ENCODE measurements at places on chromosomes 3 and 15.
A peak's percentile ranks its signal among the peaks of the same experiment; 100 is the strongest.

GRCh38 chr3:178849199-178849910 lies 222.3 kb downstream of the ZMAT3 start:
- DNase-seq, result no peak

DNA sequence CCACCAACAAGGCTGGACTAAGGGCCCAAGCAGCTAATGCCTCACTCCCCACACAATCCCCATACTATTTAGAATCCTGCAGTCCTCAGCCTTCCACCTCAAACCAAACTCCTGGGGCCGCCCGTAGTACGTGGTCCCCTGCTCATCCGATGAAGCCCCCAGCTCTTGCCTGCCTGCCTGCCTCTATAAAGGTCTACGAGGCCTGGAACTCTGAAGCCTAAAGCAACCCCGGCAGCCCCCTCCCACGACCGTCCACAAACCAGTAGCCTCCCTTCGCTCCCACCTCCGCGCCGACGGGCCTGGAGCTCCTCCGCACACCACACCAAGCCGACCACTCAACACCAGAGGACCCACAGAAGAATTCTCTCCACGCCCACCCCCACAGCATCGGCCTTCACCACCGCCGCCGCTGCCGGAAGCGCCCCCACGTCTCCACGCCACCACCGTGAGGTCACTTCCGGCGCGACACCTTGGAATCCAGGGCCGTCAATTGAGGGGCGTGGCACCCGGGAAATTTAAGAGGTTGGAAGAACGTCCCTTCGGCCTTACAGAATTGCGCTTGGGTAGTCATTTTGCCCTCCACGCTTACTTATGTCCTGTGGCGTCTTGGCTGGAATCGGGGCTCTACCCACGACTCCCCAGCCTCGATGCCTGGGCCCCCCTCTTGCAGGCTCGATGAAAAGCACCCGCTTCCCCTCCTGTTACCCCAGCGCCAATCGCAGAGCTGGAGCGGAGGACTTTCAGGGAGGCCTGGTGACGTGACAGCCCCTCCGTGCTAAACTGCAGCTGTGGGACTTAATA lies at the start of gene EDC3:
Gene EDC3 (minus strand): TSS at position 428 of the 801 bp plus-strand sequence. CDS start 20,900 bp downstream, outside the sequence.
- DNase-seq, result peak; percentile 48

GRCh38 chr3:127226946-127227842 lies 34.3 kb downstream of the PRR23E start:
- no peak for DNase-seq

DNA sequence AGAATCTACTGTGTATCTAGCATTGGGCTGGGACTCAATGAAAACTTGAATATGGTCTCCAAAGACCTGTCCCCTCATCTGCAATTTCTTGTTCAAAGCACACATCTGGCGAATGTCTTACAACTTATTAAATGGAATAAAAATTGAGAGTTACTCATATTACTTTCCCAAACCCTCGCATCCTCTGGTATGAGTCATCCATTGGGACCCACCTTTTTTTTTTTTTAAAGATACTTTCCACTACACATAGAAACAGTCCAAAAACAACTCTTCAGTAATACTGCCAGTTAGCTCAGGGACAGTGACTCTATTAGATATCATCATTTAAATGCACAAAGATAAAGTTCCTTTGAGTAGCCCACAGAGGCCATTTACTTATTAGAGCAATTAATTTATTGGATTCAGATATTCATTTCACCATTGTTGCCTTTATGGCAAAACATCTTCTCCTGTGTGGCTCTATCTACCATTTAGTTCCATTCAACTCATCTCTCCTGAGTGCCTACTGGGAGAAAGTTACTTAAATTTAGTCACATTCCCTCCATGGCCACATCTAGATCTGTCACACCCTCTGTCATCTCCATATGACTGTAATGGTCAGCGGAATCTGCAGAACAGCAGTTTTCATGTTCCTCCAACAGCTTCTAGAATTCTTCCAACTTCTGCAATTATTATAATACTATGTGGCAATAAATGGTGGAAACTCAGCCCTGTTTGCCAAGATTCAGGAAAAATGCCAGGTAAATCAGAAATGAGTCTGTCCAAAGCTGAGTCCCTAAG lies 77.9 kb upstream of the ARHGEF3 start:
- DNase-seq, result peak; percentile 55

GRCh38 chr3:15819043-15819442 lies 21.3 kb upstream of the ANKRD28 start:
- no peak for DNase-seq

GRCh38 chr15:87481126-87481525 lies 775.4 kb downstream of the NTRK3 start:
- DNase-seq, result no peak

GRCh38 chr3:106130384-106131198 lies 261.8 kb upstream of the CBLB start:
- no peak for DNase-seq

DNA sequence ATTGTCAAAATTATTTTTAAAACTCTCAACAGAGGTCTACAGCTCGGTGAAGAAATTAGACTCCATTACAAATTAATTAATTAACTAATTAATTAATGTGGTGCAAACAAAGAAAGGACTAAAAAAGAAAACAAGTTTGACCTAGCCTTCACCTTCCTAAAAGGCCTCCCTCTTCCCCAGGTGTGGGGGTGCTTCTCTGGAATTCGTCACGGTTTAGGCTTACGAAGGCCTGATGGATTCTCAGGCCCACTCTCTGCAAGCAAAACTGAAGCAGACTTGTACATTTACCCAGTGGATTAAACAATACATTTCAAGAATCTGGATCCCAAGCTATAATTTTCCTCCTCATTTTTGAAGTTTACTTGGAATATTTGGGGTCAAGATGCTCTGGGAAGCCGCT lies 88.6 kb downstream of the TM4SF4 start:
- DNase-seq, result no peak

- DNase-seq, result no peak
Observed at GRCh38 chr3:14864131-14864530, 45.4 kb downstream of the FGD5 start.

- DNase-seq, result no peak
Observed at GRCh38 chr3:123805504-123805903, 78.6 kb downstream of the MYLK start.

GRCh38 chr3:87090631-87091030 lies 99.7 kb upstream of the VGLL3 start:
- no peak for DNase-seq

DNA sequence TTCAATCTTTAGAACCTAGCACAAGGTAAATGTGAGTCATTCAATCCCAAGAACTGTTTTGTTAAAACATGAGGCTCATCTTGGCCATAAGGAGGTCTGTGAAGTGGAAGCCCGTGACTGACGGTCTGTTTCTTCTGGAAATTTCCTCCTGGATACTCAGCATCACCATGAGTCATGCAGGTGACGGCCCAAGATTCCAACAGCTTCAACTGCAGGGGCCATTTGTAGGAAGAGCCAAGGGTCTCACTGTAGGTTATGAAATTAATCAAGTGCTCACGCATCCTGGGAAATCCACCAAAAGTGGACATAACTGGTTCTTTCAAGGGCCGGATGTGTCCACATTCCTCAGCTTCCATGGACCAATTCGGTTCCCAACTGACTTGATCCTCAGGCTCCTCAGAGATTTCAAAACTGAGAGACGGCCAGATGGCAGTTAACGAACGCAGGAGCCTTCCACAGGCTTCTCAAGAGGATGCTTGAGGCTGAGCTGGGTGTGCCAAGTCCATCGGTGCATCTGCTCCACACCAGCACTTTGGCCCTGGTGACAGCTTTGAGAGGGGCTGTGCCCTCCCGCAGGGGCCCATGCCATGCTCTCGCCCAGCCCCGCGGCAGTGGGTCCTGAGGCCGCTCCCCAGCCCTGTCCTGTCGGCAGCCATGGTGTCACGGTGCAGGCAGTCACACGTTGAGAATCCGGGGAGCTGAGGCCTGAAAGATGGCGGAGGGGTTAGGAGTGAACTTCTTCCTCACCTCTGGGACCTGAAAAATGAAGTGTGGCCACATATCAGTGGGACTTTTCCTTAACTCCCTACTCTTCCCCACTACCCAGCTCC lies 8.5 kb downstream of the MAP6D1 start:
- DNase-seq, result no peak

DNA sequence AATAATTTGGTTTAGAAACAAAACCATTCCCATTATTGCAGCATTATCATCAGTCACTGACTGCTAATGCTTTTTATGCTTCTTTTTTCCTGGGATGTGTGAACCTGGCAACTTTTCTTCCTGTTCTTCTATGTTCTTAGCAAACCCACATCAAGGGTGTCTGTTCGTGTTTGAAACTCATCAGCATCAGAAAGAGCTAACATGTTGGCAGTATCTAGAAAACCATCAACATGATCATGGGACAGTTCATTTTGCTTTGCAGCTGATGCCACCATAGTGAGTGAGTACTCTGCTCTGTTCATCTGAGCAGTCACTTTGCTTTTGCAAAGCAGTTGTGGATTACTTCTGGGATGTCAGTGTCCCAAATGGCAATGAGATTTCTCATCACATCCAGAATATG lies 5.9 kb downstream of the DPH3 start:
- no peak for DNase-seq

DNA sequence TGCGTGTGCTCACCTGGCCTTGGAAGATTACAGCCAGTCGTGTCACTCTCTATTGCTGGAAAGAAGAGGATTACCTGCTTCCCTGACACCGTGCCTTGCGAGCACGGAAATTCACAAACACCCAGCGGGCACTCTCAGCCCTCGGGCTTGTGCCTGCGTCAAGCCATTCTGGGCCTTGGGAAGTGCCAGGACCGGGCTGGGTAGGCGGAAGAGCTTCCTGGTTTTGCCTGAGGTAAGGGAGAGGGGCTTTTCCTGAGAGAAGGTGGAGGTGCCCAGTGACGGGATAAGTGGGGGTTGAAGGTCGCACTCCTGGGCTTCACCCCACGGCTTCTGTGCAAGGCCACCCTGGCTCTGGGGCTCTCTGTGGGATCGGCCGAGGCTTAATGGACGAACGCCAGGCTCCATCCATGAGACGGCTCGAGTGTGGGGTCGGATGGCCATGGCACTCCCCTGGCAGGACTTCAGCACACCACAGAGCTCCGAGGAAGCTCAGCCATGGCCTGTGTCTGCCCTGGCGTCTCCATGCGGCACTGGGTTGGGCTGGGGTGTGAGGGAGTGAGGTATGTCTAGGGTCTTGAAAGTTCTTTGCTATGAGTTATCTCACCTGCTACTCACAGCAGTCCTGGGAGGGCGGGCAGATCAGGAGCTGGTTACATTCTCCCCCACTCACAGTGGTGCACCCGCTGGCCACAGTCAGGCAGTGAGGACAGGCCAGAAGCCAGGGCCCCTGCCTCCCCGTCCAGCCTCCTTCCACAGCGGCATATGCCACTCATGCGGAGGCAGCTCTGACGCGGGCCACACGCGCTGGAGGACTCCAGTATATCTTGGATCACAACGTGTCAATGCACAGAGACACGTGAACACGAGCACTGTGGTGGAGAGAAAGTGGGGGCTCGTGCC lies 209.0 kb downstream of the XXYLT1 start:
- DNase-seq, result no peak

GRCh38 chr3:100001526-100002270 lies 112.6 kb downstream of the FILIP1L start:
- no peak for DNase-seq

All from dermis microvascular lymphatic vessel endothelial cell (primary cell).